ENCODE measurements at places on chromosomes 6 and 20. TPM values are rescaled to one million over a fixed set of nuclear protein-coding genes. Genes with fewer than 3 reads are reported as not detected.

DNA sequence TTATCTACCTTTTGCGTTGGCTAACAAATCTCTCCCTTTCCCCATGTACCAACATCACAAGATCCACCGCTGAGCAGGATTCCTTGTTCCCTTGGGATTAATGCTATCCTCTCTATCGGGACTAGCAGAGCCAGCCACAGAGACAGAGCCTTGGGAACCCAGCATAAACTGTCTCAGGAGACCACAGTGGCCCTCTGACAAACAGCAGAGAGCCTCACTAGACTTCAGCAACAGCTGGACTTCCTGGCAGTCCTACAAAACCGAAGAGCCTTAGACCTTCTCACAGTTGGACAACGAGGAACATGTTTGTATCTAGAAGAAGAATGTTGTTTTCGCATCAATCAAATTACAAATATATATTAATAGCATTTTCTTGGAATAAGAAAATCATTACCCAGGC is 39.6 kb upstream of the POU5F1 start:
- no peak for DNase-seq
- no peak overlapping the region for H3K4me3 ChIP-seq
- peaks cover 3% of the 10 kb centered on the region for H3K27me3 ChIP-seq
- no peaks in the 10 kb centered on the region for H3K36me3 ChIP-seq
- H3K27ac ChIP-seq, result no peak overlapping the region

DNA sequence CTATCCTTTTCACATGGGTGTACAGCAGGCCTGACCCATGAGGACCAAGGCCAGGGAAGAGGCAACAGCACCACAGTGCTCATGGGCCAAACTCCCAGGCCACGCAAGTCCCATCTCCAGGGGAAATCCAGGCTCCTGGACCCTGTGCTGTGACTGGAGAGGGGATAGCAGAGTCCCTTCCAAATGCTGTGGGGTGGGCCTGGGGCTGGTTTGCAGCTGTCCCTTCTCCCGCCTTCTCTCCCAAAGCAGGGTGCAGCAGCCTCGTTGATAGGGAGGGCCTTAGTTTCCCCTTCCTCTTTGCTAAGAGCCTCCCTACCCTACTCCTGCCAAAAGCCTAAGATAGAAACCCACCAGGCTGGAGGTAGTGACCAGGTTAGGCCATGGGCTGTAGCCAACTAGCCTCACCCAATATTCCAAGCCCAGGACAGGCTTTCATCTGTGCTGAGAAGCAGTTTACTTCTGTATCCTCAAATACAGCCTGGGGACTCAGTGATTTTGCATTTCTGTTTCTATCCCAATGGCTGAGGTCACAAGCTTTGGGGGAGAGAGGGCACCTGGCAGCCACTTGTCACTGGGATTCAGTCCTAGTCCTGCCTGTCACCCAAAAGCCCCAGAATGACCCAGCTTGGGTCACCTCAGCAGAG is 1.4 kb downstream of the CTSZ start:
- peak overlapping the region; percentile 72 for H3K27ac ChIP-seq
- no peaks in the 10 kb centered on the region for H3K27me3 ChIP-seq
- no peak for DNase-seq
- peaks cover 4% of the 10 kb centered on the region for H3K36me3 ChIP-seq
- peak overlapping the region; percentile 60 for H3K4me3 ChIP-seq

Gene EEF1A2
- 0.34 TPM for total RNA-seq

DNA sequence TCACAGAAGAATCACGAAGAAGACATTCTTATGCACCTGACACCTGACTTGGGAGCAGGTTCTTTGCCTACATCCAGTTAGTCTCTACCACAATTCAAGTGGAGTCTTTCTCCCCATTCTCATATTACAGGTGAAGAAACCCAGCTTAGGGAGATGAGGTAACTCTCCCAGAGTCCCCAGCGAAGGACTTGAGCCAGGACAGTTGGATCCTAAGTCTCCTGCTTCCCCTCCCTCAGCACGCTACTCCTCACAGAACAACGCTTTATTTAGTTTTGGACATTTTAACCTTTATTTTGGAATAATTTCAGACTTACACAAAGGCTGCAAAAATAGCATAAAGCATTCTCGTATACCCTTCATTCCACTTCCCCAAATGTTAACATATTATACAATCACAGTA is 824 bp upstream of the CSTL1 start:
- H3K4me3 ChIP-seq, result no peak overlapping the region
- no peak overlapping the region for H3K27ac ChIP-seq
- no peaks in the 10 kb centered on the region for H3K36me3 ChIP-seq
- H3K4me1 ChIP-seq, result no peaks in the 10 kb centered on the region
- H3K27me3 ChIP-seq, result no peaks in the 10 kb centered on the region

DNA sequence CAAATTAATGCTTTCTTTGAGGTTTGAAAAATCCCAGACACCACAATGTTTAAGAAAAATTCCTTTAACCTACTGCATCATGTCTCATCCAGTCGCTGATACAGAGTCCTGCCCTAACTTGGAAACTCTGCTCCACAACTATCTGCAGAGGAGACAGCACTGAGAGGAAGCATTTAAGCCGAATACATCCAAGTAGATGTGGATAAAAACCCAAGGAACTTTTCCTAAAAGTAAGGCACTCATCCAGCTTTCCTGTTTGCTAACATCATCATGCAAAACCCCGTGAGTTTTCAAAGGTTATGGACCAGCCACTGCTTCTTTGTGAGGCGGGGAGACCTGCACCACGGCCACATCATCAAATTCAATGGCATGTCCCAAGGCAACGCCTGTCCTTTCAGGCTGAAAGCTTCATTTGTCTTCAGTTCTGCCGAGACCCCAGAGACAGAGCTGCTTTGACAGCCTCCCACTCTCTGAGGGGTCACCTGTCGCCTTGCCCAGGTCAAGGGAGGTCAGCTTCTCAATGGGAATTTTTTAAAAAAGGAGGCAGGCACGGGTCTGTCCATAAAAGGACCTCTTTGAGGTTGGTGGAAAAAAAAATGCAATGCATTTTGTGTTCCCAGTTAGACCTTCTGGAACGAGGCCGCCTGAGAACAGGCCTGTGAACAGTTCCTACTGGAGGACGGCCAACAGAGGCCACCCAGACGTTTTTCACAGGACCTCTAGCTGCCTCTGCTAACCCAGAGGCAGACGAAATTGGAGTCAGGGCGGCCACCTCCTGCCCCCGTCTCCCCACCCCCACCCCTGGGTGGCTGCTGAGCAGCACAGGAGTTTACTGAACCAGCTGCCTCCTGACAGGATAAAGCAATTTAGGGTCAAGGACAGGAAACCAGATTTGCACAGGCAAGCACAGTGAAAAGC is 142.5 kb upstream of the HDDC2 start:
- H3K27me3 ChIP-seq, result no peaks in the 10 kb centered on the region
- peak overlapping the region; percentile 97 for H3K27ac ChIP-seq
- H3K4me1 ChIP-seq, result peaks cover 46% of the 10 kb centered on the region
- H3K4me3 ChIP-seq, result peak overlapping the region; percentile 61
- no peak for DNase-seq
- no peaks in the 10 kb centered on the region for H3K36me3 ChIP-seq

Gene STK38
- 65.1 TPM for total RNA-seq

Gene UFL1
- total RNA-seq, result 25.3 TPM

DNA sequence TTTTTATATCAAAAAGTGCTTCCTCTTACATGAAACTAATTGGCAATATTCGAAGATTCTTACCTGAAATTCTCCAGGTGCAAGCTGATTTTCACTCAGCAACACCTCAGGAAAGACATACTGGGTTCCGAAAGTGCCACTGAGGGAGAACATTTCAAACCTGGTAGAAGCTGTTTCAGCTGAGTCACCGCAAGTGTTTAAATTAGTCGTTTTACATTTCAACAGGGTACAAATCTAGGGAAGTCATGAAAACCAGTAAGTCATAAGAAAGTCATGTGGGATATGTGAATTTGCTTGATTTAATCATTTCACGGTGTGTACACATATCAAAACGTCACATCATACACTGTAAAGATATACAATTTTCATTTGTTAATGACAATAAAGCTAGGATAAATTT is 25.3 kb upstream of the TAAR1 start:
- no peak for DNase-seq
- H3K27ac ChIP-seq, result no peak overlapping the region
- H3K27me3 ChIP-seq, result peaks cover 16% of the 10 kb centered on the region

Gene ADGB
- not detected for total RNA-seq

GRCh38 chr6:29504961-29505360 is 17.2 kb upstream of the MAS1L start:
- H3K4me1 ChIP-seq, result peaks cover 13% of the 10 kb centered on the region
- no peak for DNase-seq
- no peak overlapping the region for H3K4me3 ChIP-seq
- no peak overlapping the region for H3K27ac ChIP-seq
- peaks cover 2% of the 10 kb centered on the region for H3K27me3 ChIP-seq
- H3K36me3 ChIP-seq, result no peaks in the 10 kb centered on the region

GRCh38 chr6:52144196-52145076 is 41.7 kb upstream of the IL17A start:
- peak overlapping the region; percentile 37 for H3K27ac ChIP-seq
- no peaks in the 10 kb centered on the region for H3K36me3 ChIP-seq
- DNase-seq, result no peak
- H3K4me1 ChIP-seq, result peaks cover 8% of the 10 kb centered on the region
- no peak overlapping the region for H3K4me3 ChIP-seq

DNA sequence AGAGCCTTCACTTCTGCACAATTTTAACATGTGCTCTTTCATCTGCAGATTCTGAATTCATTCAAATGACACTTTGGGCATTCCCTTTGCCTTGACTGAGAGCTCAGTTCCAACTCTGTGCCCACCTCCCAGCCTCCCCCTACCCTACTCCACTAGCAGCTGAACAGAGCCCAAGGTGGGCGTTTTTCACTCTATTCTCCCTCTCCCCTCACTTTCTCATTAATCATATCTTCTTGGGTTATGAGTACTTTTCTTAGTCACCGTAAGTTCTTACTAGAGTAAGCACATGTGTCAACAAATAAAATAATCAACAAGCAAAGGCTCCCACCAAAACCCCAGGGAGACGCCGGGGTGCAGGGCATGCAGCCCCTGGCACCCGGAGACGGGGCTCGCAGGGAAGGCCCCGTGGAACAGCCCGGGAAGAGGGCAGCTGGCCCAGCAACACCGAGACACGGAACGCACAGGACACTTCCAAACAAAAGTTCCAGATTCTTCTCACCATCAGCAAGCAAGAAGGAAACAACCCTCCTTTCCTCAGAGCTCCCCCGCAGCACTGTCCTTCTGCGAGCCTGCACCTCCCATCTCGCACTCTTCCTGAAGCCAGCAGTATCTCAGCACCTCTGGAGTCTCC is 34.1 kb downstream of the TAF4 start:
- no peak for DNase-seq
- H3K4me3 ChIP-seq, result no peak overlapping the region
- H3K27me3 ChIP-seq, result no peaks in the 10 kb centered on the region
- no peak overlapping the region for H3K27ac ChIP-seq
- H3K4me1 ChIP-seq, result peaks cover 30% of the 10 kb centered on the region
- H3K36me3 ChIP-seq, result no peaks in the 10 kb centered on the region

Gene KLC4
- total RNA-seq, result 37.0 TPM

GRCh38 chr6:152594701-152595100 is 42.5 kb downstream of the SYNE1 start:
- H3K36me3 ChIP-seq, result no peaks in the 10 kb centered on the region
- no peaks in the 10 kb centered on the region for H3K4me1 ChIP-seq
- H3K27me3 ChIP-seq, result peaks cover 9% of the 10 kb centered on the region
- no peak overlapping the region for H3K4me3 ChIP-seq

- peaks cover 62% of the 10 kb centered on the region for H3K4me1 ChIP-seq
Observed at GRCh38 chr6:33314515-33314942, 651 bp upstream of the TAPBP start.

GRCh38 chr6:28807682-28808280 is 116.0 kb downstream of the TRIM27 start:
- DNase-seq, result no peak
- H3K4me3 ChIP-seq, result no peak overlapping the region
- H3K4me1 ChIP-seq, result peaks cover 24% of the 10 kb centered on the region
- H3K27me3 ChIP-seq, result peaks cover 52% of the 10 kb centered on the region

Gene ECT2L
- total RNA-seq, result not detected

Gene PM20D2
- total RNA-seq, result 6.3 TPM

Gene SOX18
- total RNA-seq, result 2.1 TPM

DNA sequence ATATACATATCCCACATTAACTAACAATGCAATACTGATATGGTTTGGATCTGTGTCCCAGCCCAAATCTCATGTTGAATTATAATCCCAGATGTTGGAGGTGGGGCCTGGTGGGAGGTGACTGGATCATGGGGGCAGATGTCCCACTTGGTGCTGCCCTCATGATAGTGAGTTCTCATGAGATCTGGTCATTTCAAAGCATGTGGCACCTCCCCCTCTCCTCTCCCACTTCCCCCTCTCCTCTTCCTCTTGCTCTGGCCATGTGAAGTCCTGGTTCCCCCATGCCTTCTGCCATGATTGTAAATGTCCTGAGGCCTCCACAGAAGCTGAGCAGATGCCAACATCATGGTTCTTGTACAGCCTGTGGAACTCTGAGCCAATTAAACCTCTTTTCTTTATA is 71.2 kb downstream of the FYN start:
- no peaks in the 10 kb centered on the region for H3K27me3 ChIP-seq
- no peak overlapping the region for H3K27ac ChIP-seq
- peaks cover 44% of the 10 kb centered on the region for H3K4me1 ChIP-seq
- no peak overlapping the region for H3K4me3 ChIP-seq

Gene BMP5
- total RNA-seq, result not detected

GRCh38 chr6:105588123-105588710 is 185.3 kb upstream of the PREP start:
- no peak overlapping the region for H3K4me3 ChIP-seq
- H3K27me3 ChIP-seq, result no peaks in the 10 kb centered on the region
- H3K36me3 ChIP-seq, result peaks cover 2% of the 10 kb centered on the region
- no peak overlapping the region for H3K27ac ChIP-seq
- H3K4me1 ChIP-seq, result peaks cover 19% of the 10 kb centered on the region
- no peak for DNase-seq

- peaks cover 39% of the 10 kb centered on the region for H3K36me3 ChIP-seq
- no peak overlapping the region for H3K4me3 ChIP-seq
- no peak overlapping the region for H3K27ac ChIP-seq
Observed at GRCh38 chr6:37459981-37460800, 27.2 kb downstream of the CMTR1 start.

Gene PBOV1
- not detected for total RNA-seq

DNA sequence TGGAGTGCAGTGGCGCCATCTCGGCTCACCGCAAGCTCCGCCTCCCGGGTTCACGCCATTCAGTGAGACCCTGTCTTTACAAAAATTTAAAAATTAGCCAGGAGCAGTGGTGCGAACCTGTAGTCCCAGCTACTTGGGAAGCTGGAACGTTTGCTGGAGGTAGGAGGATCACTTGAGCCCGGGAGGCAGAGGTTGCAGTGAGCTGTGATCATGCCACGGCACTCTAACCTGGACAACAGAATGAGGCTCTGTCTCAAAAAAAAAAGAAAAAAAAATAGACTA is 5.7 kb upstream of the PARD6B start:
- DNase-seq, result no peak
- H3K27ac ChIP-seq, result no peak overlapping the region
- H3K4me3 ChIP-seq, result no peak overlapping the region

Gene FOXA2
- total RNA-seq, result not detected

- no peak overlapping the region for H3K27ac ChIP-seq
- peaks cover 25% of the 10 kb centered on the region for H3K4me1 ChIP-seq
- no peak overlapping the region for H3K4me3 ChIP-seq
- DNase-seq, result no peak
Observed at GRCh38 chr20:64077876-64078551, 1.3 kb downstream of the RGS19 start.

Data from chondrocyte (in vitro differentiated cells).